DMS 273 treated with DMSO at 0.1 percent for 48 hours (cell line): ENCODE measurements at places on chromosomes 4 and X.

- DNase-seq, result no peak
Measured at GRCh38 chr4:155207534-155208257, 740 bp upstream of the NPY2R start.

DNA sequence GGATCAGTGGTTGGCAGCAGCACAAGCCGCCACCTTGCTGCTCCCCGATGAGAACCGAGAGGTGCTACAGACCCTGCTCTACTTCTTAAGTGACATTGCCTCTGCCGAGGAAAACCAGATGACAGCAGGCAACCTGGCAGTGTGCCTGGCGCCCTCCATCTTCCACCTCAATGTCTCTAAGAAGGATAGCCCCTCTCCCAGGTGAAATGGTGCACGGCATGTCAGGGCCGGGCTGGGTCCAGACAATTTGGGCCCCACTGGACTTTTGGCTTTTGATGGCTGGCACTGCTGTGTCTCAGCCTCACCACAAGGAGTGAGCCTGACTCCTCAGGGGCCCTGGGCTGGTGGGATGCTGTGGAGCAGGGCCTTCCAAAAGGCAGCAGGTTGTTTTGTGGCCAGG, 74.1 kb downstream of the STARD8 start:
- no peak for DNase-seq

GRCh38 chr4:100795581-100795980, 277.8 kb upstream of the EMCN start:
- no peak for DNase-seq

DNA sequence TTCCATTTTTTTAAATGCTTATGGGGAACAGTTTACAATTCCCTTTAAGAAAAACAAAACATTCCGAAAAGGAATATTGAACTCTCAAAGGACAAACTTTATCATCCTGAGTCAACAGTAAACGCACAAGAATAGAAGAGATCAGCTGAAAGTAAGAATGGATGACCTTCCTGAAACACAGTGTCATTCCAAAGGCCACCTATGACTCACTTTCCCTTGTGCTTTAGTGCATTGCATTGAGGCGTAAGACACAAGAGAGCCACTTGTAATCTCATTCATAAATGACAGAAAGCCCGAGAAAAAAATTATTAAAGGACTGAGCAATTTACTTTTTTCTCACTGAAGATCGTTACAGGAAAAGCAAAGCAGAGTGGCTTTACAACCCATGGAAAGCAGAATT, 1062.4 kb upstream of the DIAPH2 start:
- no peak for DNase-seq

DNA sequence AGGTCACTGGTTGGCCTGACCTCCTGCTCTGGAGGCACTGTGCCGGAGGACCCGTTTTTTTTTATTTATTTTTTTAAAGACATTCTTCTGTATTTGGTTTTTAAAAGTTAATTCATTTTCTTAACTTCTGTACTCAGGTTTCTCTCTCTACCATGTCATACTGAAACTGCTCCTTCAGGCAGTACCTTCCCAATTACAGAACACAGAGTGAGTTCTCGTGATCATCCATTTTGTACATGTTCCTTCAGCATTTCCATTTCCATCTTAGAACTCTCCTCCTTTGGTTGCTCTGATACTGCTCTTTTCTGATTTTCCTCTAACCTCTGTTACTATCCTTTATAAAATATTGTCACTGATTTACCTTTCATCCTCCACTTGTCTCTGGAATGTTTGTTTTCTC, 17.9 kb downstream of the UBE2K start:
- no peak for DNase-seq

DNA sequence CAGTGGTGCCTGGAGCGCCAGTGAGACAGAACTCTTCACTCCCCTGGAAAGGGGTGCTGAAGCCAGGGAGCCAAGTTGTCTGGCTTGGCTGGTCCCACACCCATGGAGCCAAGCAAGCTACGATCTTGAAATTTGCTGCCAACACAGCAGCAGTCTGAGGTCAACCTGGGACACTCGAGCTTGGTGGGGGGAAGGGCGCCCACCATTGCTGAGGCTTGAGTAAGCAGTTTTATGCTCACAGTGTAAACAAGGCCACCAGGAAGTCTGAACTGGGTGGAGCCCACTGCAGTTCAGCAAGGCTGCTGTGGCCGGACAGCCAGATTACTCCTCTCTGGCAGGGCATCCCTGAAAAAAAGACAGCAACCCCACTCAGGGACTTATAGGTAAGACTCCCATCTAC, 149.5 kb downstream of the EDA2R start:
- no peak for DNase-seq

DNA sequence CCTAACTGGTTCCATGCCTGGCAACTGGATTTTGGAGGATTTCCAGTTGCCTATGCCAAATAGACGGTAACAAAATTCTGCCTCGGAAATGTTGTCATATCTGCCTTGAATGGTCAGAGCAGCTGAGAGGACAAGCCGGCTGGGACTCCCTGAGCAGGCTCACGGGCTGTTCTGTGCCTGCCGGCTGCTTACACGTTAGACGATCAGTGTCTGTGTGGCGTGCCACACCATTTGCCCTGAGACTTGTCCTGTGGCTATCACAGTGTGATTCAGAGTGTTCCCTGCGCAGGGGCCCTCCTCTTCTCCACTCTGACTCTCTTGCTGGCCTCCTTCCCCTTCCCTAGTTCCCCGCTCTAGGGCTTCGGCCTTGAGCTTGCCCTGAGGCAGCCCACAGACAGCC, 42.4 kb downstream of the RAI2 start:
- DNase-seq, result no peak

DNA sequence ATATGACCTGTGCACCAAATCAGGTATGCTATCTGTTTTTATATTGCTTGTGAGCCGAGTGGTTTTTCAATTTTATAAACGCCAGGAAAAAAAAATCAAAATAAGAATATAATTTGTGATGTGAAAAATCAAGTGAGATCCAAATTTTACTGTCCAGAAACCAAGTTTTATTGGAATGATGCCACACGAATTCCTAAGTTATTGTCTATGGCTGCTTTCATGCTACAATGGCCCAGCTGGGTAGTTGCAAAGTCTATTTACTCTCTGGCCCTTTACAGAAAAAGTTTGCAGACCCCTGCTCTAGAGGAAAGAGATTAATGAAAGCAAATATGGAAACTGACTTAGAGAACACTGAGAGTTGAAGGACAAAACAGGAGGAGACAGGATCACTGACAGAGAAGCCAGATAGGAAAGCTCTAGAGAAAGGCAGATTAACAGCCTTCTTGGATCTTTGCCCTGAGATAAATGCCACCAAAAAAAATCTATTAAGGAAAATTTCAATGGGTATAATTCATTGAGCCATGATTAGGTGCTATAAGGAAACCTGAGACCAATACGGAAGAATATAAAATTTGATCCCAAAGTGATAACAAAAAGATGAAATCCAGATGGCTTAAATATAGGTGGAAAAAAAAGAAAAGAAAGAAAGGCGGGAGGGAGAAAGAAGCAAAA, 29.8 kb downstream of the PRSS12 start:
- DNase-seq, result no peak

DNA sequence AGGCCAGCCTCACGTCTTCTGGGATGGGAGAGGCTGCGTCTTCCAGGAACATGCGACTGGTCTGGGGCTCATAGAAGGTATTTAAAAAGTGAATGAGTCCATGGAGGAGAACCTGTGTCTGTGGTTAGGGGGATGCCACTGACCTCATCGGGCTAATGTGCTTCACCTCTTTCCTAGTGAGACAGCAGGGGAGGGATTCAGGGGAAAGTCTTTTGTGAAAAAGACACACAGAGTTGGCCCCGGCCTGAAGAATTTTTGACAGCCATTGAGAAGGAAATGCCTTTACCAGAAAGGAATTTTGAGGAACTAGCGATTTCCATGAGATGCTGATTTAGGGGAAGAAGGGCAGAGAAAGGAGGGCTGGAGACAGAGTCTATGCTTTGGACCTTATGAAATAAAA, 11.0 kb upstream of the C4orf50 start:
- DNase-seq, result no peak

- DNase-seq, result no peak
Measured at GRCh38 chr4:33037464-33037863, 2317.3 kb downstream of the PCDH7 start.

GRCh38 chrX:8749697-8750096, 17.8 kb upstream of the ANOS1 start:
- DNase-seq, result no peak

DNA sequence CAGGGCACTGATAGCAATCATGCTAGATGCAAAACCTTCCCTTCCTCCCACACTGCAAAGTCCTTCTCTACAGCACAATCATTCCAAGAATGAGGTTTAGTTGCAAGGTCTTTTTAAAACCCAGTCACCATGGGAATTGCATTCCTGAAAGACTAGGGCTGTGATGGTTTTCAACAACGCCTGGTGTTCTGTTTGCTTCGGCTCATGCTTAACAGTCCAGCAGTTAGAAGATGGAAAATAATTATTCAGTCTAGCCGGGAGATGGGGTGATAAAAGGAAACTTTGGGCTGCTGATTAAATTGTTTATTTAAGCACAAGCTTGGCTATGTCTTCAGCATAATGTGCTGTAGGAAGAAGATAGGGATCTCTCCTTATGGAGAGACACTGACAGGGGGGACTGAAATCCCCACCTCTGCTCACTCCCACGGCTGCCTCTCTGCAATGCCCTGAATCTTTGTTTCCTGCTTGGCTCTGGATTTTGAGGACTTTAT, 211.4 kb downstream of the MID1IP1 start:
- DNase-seq, result no peak

DNA sequence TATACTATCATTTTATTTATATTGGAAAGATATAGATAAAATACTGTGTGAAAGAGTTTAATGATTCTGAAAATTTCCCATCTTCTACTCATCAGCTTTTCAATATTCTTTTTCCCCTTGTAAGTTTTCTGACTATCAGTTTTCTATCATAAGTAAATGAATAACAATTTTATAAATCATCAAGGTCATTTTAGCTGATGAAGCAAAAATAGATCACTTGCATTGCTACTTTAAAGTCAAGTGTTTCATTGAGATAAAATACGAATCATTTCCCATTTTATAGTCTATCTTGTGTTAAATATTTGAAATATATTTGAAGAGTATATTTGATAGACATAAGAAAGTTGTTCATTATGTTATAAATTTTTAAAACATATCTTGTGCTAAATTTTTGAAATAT, 811.0 kb upstream of the GALNTL6 start:
- no peak for DNase-seq

- DNase-seq, result peak; percentile 22
Measured at GRCh38 chrX:150486011-150486410, 82.4 kb upstream of the MTM1 start.

GRCh38 chr4:109675181-109675580, 28.1 kb downstream of the CASP6 start:
- no peak for DNase-seq
